ENCODE measurements at places on chromosomes 6 and 20.

DNA sequence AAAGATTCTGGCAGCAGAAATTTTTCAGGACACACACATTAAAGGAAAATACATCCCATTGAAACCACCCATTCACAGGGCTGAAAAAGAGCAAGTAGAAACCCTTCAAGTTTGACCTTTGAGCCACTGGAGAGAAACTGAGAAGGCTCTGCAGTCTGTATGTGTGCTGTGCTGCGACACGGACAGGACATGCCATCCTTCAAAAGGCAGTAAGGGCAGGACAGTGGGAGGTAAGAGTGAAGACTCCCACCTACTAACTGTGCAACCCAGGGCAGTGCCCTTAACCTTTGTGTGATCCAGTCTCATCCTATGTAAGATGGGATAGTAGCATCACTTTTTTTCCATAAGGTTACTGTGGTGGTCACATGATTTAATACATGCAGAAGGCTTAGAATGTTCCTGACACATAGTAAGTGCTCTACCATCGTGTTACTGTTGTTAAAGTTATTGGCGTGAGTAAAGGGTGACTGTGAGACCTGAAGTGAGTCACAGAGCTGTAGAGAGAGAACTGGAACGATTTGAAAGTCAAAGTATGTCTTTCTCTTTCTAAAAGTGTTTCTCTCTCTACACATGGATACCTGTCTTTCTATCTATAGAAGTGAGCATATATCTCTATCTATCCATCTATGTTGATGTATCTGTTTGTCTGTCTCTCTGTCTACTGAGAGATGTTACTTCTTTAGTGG lies 153.7 kb upstream of the OLIG3 start:
- peak; percentile 53 for DNase-seq

- peak; percentile 25 for DNase-seq
Measured at GRCh38 chr20:61373055-61373399, 121.0 kb downstream of the CDH4 start.

DNA sequence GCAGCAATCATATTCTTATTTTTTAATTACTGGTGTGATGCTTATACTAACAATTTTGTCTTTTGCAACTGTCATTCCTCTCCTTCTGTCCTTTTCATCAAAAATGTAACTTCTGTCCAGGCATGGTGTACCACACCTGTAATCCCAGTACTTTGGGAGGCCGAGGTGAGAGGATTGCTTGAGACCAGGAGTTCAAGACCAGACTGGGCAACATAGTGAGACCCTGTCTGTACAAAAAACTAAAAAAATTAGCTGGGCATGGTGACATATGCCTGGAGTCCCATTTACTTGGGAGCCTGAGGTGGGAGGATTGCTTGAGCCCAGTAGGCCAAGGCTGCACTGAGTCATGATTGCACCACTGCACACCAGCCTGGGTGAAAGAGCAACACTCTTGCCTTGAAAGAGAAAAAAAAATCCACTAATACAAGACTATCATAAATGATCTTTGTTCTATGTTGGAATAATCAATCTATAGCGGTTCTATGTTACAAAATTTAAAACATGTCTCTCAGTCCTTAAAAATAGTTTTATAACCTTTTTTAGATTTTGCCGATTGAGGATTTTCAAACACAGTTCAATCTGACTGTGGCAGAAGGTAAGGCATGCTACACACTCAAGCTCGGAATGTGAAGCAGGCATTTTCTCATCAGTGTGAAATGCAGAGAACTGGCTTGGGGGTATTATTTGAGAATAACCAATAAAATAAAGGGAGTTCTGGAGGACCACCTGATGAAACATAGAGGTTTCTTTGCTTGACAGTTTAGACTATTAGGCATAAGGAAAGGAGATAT lies 70.4 kb downstream of the ENPP1 start:
- DNase-seq, result no peak

- peak; percentile 88 for DNase-seq
Measured at GRCh38 chr6:143677891-143678791, at the start of gene PHACTR2. TSS of gene PHACTR2 (plus strand) at chr6:143677965. CDS start at chr6:143678164, 199 bp downstream.
